ENCODE measurements at places on chromosomes 5 and 9.

DNA sequence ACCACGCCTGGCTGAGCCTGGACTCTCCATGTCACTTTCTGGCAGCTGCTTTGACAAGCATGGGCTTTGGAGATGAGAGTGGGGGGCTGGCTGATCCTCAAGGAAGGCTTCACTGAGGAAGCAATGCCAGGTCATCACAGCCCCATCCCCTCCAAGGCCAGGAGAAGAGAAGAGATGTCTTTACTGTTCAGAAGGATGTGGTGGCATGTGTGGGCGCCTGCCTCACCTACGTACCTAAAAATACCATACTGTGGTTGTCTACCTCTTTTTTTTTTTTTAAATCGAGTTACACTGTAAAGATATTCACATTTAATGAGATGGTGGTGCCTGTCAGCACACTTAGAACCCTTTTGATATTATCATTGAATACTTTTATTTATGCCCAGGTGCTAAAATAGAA lies 26.4 kb upstream of the CTNNA1 start:
- DNase-seq, result no peak

GRCh38 chr9:129281506-129282145 lies 103.6 kb upstream of the IER5L start:
- DNase-seq, result no peak

DNA sequence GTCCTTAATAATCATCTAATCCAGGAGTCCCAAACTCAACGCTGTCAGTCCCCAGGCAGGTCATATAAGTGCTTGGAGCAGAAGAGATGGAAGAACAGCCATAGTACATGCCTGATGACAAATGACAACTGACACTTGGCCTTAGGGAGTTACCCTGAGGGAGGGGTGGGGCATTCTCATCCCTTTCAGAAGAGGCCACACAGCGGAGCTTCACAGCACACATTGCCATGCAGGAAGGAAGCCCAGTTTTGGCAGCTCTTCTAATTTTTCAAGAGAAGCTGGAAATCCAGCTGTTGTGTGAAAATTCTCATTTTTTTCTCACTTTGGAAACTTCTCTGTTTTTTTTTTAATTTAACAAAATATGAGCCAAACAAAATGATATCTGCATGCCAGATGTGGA lies 89.0 kb downstream of the ASTN2 start:
- no peak for DNase-seq

DNA sequence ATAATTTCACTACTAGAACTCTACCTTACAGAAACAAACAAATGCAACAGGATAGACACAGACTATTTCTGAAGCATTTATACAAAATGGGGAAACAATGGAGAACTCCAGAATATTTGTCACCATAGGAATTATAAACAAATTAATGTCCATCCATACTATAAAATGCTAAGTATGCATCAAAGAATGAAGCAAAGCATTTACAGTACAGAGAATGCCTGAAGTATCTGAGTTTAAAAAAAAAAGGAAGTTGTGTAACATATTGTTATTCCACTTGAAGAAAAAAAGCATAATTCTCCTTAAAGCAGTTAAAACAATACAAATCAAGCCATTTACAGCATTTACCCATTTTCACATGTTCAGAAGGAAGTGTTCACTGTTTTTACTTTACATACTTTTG lies 53.0 kb downstream of the DROSHA start:
- DNase-seq, result no peak

DNA sequence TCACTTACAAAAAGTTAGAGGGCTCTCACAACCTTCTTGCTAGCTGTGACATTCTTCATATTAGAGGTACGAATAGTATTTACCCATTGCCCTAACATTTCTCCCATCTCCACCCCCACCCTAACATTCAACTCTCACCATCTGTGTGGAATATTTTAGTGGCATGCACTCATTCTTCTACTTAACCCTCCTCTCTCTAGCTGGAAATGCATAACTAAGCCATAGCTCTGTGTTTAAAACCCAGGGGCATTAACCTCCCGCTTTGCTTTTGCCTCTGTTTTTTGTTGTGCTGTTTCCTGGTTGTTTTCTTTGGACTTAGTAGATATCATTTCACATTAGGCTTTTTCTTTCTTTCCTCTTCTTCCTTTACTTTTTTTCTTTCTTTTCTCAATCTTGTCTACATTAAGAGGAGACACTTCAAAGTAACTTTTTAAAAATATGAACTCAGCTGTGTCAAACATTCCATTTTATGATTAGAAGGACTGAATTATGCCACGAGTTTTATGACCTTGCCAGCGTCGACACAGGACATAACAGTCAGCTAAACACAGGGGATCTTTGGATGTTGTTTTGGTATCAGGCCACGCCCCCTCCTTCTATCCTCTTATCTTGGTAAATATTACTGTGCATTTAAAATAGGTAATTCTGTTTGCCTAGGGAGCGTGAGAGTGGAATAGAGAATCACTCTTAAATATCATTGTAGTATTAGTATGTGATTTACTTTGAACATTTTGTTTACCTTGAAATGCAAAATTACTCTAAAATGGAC lies 236.0 kb downstream of the CD180 start:
- DNase-seq, result no peak

- DNase-seq, result no peak
Observed at GRCh38 chr5:145509336-145510136, 325.6 kb downstream of the PRELID2 start.

DNA sequence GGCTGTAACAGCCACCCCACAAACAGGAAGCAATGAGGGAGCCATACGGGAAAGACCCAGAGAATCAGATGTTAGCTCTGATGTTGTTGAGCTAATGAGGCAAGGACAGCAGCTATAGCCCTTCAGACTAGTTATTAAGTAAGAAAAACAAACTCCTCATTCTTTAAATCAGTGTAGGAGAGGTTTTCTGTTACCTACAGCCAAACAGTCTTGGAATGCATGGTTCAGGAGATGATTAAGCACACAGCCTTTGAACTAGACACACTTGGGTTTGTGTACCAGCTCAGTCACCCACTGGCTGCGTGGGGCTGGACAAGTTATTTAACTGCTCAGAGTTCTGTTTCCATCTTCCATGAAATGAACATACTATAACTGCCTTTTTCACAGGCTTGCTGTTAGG lies 68.1 kb downstream of the SPOCK1 start:
- no peak for DNase-seq

DNA sequence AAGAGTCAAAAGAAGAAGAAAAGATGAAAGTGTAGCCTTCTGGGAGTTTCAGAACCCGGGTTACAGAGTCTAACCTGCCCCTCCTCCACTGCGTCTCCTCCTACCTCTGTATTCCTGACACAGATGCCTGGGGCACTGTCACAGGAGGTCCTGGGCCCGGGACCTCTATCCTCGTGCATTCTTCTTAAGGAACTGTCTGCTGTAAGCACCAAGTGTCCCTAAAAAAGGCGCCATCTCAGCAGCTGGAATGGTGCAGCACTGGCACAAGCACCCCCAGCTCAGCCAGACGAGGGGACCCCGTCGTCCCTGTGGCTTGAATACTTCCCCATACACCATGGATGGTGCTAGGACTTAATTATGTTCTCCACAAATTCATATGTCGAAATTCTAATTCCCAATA lies 35.8 kb upstream of the MVB12B start:
- DNase-seq, result no peak

GRCh38 chr5:113776832-113777525 lies 263.5 kb downstream of the YTHDC2 start:
- no peak for DNase-seq

DNA sequence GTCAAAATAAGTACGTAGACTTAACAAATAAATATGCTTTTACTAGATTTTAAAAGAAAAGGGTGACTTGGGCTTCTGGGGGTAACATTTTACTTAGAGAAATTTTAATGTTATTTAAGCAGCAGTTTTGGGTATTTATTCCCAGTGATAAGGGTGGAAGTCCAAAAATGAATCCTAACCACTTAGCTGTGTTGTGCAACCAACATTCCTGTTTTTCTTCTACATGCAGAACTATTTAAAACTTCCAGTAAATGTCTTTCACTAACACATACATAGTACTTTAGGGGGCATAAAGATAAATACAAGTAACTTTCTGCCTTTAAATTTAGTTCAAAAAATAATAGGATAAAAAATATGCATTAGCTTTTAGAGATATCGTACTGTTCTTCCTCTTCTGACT lies 436.7 kb downstream of the CTNND2 start:
- no peak for DNase-seq

GRCh38 chr5:10421896-10422691 lies 19.6 kb upstream of the ROPN1L start:
- DNase-seq, result no peak

GRCh38 chr9:131398204-131398603 lies 4.3 kb downstream of the PRRC2B start:
- peak; percentile 82 for DNase-seq

- DNase-seq, result no peak
Observed at GRCh38 chr9:71663216-71663615, 105.1 kb downstream of the CEMIP2 start.

- no peak for DNase-seq
Observed at GRCh38 chr5:624951-625230, 12.8 kb downstream of the CEP72 start.

DNA sequence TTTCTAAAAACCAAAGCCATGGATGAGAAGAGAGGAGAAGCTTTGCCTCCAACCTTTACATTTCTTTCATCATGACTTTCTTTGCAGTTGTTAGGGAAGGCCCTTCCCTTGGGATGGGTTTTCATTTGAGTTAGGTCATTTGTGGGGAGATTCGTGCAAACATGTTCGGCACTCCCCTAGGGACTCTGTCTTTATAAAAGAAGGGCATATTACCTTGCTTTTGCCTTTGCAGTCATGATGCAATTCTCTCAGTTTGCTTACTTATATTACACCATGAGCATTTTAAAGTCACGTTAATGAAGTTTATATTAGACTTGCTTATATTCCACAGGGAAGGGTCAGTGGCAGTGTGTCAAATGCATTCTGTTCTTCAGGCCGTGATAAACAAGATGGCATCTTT lies 289.3 kb upstream of the WWC1 start:
- no peak for DNase-seq

GRCh38 chr9:77901771-77902170 lies 129.8 kb downstream of the GNAQ start:
- no peak for DNase-seq

- no peak for DNase-seq
Observed at GRCh38 chr9:82513242-82513751, 524.7 kb downstream of the SPATA31D1 start.

DNA sequence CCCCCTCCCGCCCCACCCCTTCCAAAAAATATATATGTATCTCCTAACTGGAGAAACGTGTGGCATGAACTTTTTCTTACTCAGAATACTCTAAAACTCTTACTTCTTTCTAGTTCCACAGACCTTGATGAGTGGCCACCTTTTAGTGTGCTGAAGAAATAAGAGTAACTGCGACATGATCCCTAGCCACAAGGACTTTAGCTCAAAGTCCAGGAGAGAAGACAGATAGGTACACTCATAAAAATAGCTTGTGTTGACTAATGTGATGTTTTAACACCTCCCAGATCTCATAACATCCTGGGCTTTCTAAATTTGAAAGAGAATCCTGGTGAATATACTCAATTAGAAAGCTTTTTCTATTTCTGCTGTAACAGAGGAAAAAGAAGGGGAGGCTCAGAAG lies 1005.0 kb upstream of the DMAC1 start:
- DNase-seq, result no peak

- DNase-seq, result no peak
Observed at GRCh38 chr5:167896814-167897213, 394.6 kb upstream of the WWC1 start.

- DNase-seq, result no peak
Observed at GRCh38 chr9:105087910-105088898, 156.2 kb upstream of the SLC44A1 start.

DNA sequence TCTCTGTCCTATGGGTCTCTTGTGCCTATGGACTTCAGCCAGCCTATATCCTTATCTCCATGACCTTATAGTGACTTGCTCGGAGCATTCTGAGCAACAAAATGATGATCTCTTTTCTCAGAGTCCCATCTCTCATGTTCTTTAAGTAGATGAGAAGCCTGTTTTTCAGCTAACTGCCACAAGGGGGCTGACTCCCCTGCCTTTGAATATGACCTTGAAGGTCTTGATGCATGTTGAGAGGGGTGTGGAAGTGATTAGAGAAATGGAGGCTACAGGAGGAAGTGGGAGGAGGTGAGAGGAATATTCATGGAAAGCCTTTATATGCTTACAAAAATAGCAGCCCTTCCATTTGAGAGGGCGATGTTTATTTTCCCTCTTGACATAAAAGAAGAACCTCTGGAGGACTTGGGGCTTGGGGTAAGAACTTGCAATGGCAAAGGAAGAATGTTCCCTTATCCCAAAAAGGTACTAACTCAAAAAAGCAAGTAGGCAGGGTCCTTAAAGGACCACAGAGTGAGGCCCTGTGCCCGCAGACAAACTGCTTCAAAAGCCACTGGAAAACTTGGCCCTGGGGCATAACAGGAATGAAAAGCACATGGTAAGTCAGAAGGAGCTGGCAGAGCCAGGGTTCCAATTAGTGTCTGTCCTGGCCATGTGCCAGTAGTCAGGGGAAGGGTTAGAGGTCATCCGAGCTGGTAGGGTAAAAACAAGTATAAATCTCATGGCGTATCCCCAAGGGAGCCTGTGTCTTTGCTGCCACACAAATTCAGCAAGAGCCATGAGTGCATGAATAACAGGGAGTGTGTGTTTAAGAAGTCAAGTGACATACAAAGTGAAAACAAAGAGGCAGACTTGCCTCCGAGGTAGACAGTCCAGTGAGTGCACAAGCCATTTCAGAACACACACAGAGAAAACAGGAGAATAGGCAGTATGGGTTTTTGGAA lies 39.1 kb downstream of the FGD3 start:
- no peak for DNase-seq

- DNase-seq, result no peak
Observed at GRCh38 chr5:100797861-100798260, 105.2 kb downstream of the ST8SIA4 start.

- DNase-seq, result no peak
Observed at GRCh38 chr9:135254176-135255032, 166.9 kb downstream of the OLFM1 start.

- no peak for DNase-seq
Observed at GRCh38 chr9:80521151-80521550, 949.4 kb downstream of the TLE4 start.

- DNase-seq, result no peak
Observed at GRCh38 chr9:120267929-120268328, 312.0 kb downstream of the CDK5RAP2 start.

GRCh38 chr5:59760785-59761348 lies 132.7 kb downstream of the PDE4D start:
- no peak for DNase-seq

DNA sequence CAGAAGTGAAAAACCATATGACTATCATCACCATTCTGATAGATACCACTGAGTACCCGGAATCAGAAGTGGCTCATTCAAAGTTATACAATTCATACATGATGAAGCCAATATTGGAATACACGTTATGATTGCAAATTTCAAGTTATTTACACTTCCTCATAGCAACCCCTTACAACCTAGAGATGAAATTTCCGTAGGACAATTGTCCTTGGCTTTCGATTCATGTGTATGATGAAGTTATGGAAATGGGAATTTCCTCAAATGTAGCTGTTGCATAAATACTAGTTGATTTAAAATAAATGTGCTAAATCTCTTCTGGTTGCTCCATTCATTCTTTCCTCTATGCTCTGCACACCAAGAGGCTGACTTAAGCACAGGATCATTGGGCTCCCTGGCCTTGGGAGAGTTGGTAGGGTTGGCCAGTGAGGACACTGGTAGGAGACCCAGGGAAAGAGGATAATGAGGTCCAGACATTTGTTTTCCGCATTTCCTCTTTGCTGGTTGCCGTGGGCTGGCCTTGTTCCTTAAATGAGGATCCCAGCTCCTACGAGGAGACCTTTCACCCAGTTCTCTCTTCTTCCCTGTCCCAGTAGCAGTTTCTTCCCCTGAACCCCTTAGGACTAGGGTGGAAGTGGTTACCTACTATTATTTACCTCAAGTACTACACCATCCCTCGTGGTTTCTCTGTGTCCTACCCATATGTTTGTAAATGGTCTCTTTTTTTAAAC lies 90.3 kb downstream of the ZNF474 start:
- no peak for DNase-seq

All from DMS79 (cell line).